AG09319 (cell line): ENCODE measurements at places on chromosomes 7 and 10.

- no peak for DNase-seq
These were observed 3.0 kb downstream of the SMARCD3 start for GRCh38 chr7:151245360-151246101.

DNA sequence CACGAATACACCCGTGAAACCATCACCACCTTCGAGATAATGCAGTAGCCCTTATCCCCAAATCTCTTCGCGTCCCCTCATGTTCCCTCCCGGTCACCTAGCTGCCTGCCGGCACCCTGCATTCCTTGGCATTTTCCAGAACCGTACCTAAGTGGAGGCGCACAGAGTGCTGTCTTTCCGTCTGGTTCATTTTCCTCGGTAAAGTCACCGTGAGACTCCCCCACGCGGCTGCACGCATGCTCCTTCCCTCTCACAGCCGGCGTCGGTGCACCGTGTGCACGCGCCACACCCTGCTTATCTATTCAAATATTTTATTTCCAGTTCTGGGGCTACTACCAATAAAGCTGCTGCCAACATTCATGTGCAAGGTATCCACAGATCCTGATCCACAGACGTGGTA, 65.5 kb upstream of the NKX6-2 start:
- DNase-seq = no peak

GRCh38 chr10:89644691-89644966, 413 bp downstream of the PANK1 start:
- DNase-seq = no peak

DNA sequence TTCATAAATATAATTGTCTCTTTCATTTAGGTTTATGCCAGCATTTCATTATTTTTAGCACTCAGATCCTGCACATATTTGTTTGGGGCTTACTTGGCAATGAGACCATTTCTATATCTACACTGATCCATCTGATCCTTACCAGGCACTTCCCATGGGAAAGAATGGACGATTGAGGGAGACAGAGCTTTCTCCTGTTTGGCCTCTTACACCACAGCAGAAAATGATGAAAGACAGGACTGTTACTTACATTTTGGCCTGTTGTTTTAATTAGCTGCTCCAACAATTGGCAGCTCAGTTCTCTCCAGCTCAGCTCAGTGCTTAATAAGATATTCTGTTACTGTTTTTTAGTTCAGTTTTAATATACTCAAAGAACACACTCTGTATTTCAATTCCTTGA, 77.6 kb upstream of the RSU1 start:
- DNase-seq = no peak

GRCh38 chr10:61902445-61903220, 1.1 kb downstream of the ARID5B start:
- DNase-seq = no peak

- DNase-seq = no peak
These were observed 36.0 kb downstream of the PTER start for GRCh38 chr10:16472828-16473227.

DNA sequence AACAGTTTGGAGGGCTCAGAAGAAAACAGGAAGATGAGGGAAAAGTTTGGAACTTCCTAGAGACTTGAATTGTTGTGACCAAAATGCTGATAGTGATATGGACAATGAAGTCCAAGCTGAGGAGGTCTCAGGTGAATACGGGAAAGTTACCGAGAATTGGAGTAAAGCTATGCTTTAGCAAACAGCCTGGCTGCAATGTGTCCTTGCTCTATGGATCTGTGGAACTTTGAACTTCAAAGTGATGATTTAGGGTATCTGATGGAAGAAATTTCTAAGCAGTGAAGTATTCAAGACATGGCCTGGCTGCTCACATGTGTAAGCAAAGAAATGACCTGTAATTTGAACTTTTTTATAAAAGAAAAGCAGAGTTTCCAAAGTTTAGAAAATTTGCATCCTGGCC, 240.2 kb upstream of the KLF14 start:
- DNase-seq = no peak

- no peak for DNase-seq
These were observed 77.0 kb downstream of the OAT start for GRCh38 chr10:124341768-124342135.
